Kidney epithelial cell (primary cell): ENCODE measurements at places on chromosomes 5 and 9.

DNA sequence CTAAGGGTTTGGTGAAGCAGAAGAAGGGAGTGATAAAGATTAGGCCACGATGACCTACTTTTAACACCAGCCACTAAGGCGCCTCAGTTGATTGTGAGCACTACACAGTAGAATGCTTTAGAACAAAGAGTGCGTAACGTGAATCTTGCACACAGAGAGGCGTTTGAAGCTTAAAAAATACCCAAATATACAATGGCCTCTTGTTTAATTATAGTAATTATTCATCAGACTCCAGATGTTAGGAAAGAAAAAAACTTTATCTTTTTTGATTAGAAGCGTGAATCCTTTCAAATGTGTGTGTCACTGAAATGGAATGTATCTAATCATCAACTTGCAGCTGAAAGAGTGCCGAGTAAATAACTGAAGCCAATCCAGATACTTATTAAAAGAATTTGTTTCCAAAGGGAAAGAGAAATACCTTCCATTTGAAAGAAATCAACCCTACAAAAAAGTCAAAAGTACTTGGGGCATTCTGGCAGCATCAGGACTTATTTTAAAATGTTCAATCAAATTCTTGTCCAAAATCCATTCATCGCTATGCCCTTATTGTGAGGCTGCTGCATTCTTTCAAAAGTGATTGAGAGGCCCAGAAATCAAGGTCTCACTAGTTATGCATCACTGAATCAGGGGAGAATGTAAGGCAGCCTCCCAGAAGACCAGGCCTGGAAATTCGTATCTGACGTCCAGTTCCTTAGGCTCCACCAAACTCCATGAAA is 337.5 kb downstream of the ZNF608 start:
- DNase-seq = peak; percentile 38

GRCh38 chr5:110899566-110900412 is 161.0 kb downstream of the SLC25A46 start:
- DNase-seq = no peak

- DNase-seq = no peak
Measured at GRCh38 chr5:88829054-88829453, 53.9 kb downstream of the MEF2C start.

GRCh38 chr9:84436386-84437109 is 96.0 kb upstream of the SLC28A3 start:
- DNase-seq = no peak
